ENCODE measurements at places on chromosomes 12 and 14.

- peak; percentile 38 for DNase-seq
Observed at GRCh38 chr14:49173765-49174373, 412.3 kb downstream of the RPS29 start.

DNA sequence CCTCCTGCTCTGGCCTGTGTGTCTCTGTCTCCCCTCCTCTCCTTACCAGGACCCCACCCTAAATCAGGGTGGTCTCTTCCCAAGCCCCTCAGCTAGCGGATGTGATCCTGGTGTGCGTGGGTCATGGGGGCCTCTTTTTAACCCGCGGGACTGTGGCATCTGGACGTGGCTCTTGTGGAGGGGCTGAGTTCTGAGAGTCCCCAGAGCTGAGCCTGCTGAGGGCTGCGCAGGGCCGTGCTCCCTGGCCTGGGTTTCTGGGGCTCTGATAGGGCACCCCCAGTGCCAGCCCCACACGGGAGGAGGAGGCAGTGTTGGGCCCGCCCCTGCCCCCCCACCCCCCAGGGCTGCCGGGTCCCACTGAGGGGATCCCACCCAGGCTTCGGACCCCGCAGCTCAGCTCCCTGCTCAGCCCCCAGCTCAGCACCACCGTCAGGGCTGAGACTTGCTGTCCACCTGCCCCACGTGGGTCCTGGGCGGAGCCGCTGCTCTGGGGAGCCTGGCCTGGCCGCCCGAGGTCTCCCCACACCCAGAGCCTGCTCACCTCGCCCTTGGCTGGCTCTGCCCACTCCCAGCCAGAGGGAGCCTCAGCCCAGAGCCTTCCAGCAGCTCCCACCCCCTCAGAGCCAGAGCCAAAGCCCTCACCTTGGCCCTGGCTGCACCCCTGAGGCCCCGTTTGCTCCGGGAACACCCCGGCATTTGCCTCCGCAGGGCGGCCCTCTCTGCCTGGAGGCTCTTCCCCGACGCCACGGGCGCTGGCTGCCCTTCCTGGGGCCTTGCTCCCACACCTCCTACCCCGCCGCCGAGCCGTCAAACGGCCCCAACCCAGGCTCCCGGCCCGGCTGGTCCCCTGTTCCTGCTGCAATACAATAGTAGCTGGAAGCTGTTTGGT is 31.5 kb downstream of the NOC4L start:
- no peak for DNase-seq

- no peak for DNase-seq
Observed at GRCh38 chr14:62604524-62604923, 440.7 kb downstream of the KCNH5 start.

- no peak for DNase-seq
Observed at GRCh38 chr14:97602438-97603117, 805.4 kb downstream of the VRK1 start.

- DNase-seq, result no peak
Observed at GRCh38 chr12:24444634-24445033, 495.2 kb upstream of the SOX5 start.

DNA sequence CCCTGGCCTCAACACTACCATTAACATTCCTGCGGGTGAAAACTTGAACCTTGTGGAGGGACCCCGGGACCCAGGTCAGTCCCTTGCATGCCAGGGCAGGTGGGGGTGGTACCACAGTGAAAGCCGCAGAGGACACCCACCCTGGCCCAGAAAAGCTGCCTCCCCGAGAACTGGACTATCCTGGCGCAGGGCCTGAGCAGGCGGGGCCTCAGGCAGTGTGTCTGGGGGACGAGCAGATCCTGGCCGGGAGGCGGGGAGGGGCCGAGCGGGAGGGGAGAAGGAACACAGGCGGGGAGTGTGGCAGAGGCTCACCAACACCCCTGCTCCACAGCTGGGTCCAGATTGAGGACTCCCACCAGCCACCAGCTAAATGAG is 10.0 kb downstream of the AHNAK2 start:
- DNase-seq, result peak; percentile 74

DNA sequence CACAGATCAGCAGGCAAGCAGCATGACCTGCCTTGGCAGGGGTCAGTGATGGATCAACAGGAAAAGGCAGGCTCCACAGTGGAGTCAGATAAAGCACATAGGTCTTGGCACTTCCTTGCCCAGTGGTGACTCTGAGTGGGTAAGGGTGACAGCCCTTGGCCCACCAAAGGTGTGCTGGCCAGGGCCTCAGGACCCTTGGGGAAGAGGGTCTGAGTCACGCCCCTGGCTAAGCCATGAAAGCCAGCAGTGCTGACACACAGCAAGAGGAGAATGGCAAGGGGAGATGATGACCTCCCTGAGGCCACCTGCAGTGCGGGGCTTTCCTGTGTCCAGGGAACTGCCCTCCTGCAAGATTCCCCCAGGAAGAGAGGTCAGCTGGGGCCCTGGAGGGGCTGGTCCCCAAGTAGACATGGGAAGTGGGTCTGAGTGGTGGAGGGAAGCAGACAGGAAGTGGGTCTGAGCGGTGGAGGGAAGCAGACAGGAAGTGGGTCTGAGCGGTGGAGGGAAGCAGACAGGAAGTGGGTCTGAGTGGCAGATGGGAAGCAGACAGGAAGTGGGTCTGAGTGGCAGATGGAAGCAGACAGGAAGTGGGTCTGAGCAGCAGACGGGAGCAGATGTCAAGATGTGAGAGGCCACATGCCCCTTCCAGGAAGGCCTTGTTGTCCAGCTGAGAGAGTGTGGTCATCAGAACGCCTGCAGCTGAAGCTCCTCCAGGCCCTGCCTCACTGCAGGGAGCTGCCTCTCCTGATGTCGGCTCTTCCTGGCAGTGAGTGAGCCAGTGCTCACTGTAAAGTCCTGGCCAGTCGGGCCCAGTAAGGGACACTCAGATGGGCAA is 34.8 kb downstream of the DIO3 start:
- DNase-seq, result no peak

All from hindlimb muscle (tissue), 1 donor.